ENCODE measurements at places on chromosomes 11 and 22.

- peak; percentile 79 for DNase-seq
These were observed at the start of gene SWAP70 for GRCh38 chr11:9663699-9664275. TSS of gene SWAP70 (plus strand) at chr11:9664077. CDS start at chr11:9664180, 103 bp downstream.

DNA sequence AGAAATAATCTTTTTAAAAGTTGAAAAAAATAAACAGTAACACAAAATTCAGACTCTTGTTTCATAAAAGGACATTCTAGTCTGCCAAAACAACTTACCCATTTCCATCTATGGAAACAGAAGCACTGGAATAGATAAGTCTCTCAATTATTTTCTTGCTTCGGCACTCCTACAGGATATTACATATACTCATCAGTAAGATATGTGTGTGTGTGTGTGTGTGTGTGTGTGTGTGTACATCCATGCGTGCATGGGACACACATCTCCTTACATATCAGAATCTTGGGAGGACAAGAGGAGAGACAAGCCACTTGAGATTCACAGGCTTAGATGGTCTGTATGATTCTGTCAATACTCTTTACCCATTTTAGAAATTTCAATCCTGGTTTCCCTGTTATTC, 144.6 kb downstream of the ATG16L2 start:
- no peak for DNase-seq

- no peak for DNase-seq
These were observed 30.8 kb downstream of the MARK2 start for GRCh38 chr11:63869683-63870082.

DNA sequence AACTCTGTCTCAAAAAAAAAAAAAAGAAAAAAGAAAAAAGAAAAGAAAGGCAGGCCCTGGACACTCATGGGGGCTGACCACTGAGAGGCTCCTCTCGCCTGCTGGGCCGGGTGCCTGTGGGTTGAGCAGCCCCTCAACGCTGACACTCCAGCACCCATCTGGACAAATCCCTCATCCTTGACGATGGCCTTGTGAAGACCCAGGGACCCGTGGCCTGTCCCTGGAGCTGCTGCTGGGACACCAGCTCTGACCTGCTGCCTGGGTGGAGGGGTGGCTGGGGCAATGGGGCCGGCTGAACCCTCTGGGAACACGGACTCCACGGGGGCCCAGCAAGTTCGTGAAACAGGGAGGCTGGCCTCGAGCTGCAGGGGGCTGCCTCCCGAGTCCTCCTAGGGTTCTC, 10.5 kb upstream of the BID start:
- no peak for DNase-seq

- no peak for DNase-seq
These were observed 23.6 kb upstream of the UPB1 start for GRCh38 chr22:24471570-24471969.

Measured in stimulated activated CD4-positive, alpha-beta T cell treated with anti-CD3 and anti-CD28 coated beads, Interleukin-12 subunit alpha, Interleukin-12 subunit beta, amount 100 ng/mL, for 4 hours (primary cell).